ENCODE measurements at places on chromosomes 16 and 17.

GRCh38 chr16:58337090-58337444 is 42.2 kb upstream of the PRSS54 start:
- DNase-seq: no peak

DNA sequence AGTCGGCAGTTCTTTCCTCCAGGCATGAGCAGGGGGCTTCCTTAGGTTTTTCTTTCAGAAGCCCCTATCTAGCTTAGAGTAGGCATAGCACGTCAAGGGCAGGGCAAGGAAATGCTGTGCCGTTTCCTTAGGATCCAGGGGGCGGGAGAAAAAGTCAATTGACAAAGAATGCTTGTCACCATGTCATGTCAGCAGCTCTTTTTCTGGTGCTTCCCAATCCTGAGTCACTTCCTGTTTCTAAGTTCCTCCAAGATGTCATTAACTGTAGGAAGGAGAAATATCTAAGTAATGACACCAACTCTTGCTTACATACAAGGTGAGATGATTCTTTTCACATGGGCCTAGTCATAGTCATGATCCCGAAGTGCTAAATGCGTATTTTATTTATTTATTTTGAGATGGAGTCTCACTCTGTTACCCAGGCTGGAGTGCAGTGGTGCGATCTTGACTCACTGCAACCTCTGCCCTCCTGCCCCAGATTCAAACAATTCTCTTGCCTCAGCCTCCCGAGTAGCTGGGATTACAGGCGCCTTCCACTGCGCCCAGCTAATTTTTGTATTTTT is 35.2 kb downstream of the GJC1 start:
- no peak for DNase-seq

- no peak for DNase-seq
Measured at GRCh38 chr17:35856603-35857002, 12.1 kb downstream of the HEATR9 start.

DNA sequence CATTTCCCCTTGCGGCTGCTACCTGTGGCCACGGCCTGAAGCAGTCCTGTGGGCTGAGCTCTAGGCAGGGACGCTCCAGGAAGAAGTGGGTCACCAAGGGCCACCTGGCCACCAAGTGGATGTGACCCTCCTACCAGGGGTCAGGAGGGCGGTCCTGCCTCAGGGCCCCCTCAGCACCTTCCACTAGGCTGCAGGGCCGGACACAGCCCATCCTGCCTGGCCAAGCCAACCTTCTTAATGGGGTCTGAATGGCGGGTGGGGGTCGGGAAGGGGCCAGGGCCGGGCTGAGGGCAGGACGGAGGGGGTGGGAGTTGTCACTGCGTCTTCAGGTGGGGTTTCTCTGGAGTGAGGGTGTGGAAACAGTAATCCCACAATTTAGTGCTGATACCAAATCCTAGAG is 13.2 kb upstream of the MLKL start:
- no peak for DNase-seq

DNA sequence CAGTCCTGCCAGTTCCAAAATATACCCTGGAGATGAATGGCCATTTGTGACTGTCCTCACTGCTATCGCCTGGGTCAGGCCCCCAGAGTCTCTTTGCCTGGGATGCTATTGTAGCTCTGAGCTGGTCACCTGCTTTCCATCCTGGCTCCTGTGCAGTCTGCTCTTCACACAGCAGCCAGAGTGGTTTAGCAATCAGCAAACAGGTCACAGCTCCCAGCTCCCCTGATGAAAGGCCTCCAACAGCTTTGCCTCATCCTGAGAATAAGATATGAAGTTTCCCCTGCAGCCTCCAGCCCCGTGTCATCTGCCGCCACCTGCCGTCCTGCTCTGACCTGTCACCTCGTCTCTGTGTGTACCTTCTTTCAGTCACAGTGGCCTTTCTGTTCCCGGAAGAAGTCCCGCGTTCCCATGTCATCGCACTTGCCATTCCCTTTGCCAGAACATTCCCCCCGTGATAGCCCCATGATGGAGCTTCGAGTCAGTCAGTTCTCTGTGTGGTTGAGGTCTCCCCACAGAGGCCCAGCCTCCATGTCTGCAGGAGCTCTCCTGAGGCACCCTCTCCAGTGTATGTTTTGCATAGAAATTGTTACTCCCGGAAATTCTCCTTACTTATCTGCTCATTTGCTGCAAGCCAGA is 281.5 kb downstream of the SNX29 start:
- no peak for DNase-seq

DNA sequence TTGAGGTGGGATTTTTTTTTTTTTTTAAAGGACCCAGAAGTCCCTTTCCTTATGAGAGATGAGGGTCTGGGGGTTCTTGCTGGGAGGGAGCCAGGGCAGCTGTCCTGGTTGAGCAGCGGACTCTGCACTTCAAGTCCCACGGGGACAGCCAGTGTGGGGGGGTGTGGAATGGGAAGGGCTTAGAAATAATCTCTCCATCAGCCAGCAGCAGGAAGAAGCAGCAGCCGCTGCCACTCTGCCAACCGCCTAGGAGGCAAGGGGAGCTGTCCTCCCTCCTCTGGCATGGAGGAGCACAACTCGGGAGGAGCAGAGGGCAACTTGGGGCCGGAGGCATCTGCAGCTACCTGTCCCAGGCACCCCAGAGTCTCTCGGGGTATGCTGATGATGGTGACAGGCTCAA is at the start of gene KCNG4:
Gene KCNG4 (minus strand): TSS at position 104 of the 400 bp plus-strand sequence. CDS start 2,527 bp downstream, outside the sequence.
- DNase-seq: no peak

DNA sequence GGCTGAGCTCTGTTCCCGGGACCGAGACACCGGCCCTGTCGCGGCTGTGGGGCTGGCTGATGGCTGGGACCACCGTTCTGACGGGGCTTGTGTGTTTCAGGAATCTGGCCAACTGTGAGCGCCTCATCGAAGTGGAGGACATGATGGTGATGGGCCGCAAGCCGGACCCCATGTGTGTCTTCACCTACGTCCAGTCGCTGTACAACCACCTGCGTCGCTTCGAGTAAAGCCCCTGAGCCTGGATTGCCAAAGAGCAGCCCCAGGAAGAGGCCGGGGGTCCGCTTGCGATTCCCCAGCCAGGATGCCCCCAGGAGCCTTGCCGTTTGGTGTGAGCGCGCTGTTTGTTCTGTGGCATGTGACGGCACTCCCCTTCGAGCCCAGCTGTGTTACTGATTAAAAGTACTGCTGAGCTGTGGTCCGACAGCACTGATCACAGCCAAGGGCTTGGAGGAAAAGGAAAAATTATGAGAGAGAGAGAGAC is 23.0 kb downstream of the SMTNL2 start:
- no peak for DNase-seq

DNA sequence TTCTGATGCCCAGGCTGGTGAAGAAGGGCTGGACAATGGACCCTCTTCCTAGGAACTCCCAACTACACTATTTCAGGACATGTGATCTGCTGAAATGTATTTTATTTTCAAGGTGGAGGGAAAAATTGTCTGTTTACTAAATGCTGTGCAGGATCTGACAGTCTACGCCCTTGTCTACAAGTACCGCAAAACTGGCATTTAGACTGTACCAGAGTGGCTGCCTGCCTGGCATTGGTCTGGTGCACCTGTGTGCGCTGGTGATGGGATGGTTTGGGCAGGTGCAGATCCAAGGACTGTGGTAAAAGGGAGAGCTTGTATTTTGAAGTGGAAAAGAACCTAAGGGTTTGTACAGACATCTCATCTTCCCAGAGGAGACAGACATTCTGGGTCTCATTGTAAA is 79.7 kb downstream of the AIPL1 start:
- no peak for DNase-seq

DNA sequence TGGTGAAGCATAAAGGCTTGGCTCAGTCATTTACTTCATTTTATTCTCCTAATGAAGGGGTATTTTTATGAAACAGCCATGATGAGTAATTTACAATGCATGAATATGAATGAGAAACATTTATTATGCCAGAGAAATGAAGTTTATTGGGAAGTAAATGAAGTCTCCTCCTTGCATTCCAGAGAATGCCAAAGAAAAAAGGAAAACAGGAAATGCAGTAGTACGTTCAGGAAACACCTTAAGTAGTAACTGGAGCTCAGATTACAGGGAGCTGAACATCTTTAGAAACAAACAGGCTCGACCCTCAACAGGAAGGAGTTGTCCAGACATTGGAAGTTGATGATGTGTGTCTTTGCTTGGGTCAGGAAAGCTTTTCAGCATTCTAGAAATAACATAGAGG is 4.6 kb downstream of the KRT34 start:
- DNase-seq: no peak

DNA sequence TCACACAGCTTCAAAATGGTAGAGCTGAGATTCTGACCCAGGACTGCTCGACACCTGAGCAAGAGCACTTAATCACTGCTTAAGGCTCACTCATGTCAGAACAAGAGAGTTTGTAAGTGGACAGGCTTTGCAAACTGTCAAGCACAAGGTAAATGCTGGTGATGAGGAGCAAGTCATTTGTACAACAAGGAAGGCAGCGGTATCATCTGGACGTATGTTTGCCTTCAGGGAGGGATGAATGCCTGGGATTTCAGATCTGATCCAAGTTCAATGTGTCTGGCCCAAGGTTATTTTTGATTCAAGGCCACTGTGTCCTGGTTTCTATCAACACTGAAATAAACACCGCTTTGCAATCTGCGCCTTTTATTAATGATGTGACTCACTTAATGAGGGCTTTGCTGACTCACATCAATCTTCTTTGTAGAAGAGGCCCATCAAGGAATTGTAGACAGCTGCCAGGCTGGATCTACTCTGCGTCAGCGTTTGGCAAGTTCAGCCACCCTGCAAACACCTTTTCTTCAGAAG is 174.4 kb upstream of the HS3ST3A1 start:
- no peak for DNase-seq

- no peak for DNase-seq
Measured at GRCh38 chr17:41836550-41837196, 641 bp upstream of the NT5C3B start.

DNA sequence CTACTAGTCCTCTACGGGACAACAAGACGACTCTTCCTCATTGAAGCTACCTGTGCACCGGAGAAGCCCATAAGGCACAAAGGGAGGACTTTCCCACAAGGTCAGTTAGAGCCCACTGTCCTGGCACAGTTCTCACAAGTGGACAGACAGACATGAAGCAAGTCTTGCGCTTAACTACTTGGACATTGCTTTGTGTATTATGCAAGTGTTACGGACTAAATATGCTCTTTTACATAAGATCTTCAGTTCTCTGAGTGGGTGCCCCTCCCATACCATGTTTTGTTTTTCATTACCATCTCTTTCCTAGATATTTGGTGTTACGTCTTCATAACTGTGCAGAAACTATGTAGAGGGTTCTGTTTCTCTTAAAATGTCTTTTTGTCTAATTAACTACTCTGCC is 18.1 kb downstream of the ANKRD40CL start:
- no peak for DNase-seq

DNA sequence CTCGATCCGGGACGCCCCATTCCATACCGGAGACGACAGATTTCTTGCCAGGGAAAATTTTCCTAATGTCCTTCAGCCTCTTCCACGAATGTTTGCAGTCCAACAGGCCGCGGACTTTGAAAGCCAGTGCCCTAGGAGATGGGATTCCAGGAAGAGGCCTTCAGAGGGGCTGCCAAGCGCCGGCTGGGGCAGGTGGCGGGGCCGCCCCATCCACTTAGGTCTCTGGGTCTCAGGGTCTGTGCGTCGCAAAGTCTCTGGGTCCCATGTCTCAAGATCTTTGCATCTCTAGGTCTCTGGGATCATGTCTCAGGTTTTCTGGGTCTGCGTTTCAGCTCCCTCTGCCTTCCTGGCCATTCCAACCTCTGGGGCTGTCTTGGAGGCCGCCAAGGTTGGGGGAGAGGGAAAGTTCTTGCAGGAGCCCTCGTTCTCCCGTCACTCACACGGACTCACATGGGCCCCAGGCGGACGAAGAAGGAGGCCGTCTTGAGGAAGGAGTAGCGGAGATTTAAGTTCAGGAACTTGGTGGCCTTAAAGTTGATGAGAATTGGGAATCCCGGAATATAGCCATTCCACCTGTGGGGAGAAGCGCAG is 7.2 kb downstream of the ALOX12B start:
- DNase-seq: no peak

DNA sequence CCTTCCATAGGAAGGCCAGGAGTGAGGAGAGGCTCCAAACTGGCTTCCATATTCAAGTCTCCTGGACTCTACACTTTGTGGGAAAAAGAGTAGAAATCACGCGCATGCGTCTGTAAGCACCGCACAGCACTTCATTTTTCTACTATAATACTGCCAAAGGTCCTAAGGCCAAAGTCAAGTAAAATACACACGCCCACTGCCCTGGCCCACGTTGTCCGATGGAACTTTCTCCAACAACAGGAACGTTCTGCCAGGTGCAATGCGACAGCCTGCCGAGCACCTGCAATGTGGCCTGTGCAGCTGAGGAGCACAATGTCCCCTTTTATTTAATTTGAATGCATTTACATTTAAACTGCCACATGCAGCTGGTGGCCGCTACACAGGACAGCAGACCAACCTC is 23.5 kb downstream of the DNASE1 start:
- no peak for DNase-seq

DNA sequence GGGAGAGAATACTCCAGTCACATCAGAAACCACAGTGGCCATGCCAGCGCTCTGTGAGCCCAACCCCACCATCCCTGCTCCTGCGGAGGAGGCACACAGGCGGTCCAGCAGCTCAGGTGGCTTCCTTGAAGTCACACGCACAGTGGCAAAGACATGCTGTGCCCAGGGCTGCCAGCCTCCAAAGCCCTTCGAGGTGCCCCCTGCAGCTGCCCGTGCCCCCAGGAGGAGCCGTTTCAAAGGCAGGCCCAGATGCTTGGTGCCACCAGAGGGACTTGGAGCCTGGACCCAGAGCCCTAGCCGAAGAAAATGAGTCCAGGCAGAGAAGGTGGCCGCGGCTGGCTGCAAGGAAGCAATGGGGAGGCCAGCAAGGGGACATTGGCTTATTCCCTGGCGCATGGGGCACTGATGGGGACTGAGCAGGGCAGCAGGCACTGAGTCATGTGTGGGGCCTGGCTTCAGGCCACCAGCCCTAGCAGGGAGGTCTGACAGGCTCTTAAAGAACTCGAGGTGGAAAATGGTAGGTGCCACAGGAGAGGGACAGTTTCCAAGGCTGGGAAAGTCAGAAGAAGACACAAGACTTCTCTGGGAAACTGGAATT is 17.2 kb upstream of the CACNG1 start:
- DNase-seq: no peak

DNA sequence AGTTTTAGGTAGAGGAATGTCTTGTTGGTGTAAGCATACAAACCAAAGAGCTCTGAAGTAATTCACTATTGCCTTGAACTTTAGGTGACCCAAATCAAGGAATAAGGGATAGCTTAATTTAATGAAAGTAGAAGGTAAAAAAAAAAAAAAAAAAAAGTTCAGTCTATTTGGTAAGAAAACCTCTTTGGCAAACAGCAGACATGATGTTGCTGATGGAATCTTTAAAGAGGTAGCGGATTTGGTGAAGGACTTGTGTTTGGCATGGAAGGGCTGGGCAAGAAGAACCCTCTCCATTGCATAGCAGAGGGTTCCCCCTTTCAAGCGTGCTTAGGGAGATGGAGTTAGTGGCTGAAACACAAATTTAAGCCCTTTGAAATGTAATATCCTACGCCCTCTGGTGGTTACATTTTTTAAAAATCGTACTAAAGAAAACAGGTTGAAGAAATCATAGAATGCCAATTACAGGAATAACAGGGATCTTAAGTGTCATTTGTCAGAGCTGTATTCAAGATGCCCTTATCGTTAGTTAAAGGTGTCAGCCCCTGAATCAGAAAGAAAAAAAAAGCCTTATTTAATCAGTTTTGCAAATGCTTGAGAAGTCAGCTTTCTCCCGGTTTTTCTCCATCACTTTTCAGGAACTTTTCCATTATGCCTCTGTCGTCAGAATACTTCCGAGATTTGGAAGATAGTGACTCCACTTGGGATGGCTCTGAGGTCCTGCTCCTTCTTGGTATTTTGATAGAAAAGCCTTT is 383.1 kb downstream of the KCNJ2 start:
- no peak for DNase-seq

GRCh38 chr17:51010173-51010675 is 110.4 kb downstream of the SPAG9 start:
- DNase-seq: no peak
